ENCODE measurements at places on chromosomes 12 and 14. TPM values are rescaled to one million over a fixed set of nuclear protein-coding genes. Genes with fewer than 3 reads are reported as not detected.

DNA sequence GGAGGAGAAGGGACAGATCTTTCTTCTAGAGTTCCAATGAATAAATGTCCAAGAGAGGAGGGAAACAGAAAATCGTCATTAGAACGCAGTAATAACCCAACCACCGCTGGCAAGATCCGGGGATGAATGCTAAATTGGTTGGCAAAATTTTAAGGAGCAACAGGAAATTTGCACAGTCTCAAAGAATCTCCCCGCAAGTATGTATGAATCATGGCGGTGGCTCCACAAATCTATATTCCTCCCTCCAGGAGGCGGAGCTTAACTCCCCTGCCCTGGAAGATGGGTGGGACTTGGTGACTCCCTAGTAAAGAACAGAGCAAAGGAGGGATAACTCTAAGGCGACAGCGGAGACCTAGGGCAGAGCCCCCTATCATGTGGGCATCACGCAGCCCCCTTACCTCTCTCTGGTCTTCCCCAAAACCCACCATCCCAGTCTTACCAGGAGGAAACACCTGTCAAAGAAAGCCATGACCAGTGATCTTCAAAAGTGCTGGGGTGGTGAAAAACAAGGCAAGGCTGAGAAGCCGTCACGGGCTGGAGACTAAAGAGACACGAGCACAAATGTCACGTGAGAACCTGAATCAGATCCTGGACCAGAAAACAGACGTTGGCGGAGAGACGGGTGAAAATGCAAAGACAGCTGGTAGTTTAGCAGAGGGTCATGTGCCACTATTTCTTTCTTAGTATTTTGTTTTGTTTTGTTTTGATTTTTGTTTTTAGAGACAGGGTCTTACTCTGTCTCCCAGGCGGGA lies 125.8 kb downstream of the NCOR2 start:
- no peak for DNase-seq
- no peaks in the 10 kb centered on the region for H3K27me3 ChIP-seq
- no peak overlapping the region for H3K4me3 ChIP-seq
- peak overlapping the region; percentile 63 for H3K27ac ChIP-seq

DNA sequence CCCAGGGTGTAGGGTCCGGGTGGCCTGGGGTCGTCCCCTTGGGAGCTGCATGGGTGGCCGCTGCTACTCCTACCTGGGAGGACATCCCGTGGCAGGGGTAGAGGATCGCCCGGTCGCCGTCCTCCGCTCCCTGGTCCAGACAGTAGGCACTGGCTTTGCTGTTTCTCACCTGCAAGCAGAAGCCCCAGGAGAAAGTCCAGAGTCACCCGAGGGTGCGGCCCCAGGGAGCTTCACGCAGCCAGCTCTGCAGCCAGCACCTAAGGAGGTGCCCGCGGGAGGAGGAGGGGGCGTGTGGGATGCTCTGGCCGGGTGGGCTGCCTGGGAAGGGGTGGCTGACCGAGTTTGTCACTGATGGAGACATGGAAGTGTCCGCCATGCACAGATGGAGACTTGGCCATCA lies 54.8 kb downstream of the NOC4L start:
- no peak for DNase-seq
- no peaks in the 10 kb centered on the region for H3K36me3 ChIP-seq
- no peaks in the 10 kb centered on the region for H3K4me1 ChIP-seq
- H3K27me3 ChIP-seq, result peaks cover 15% of the 10 kb centered on the region
- no peak overlapping the region for H3K27ac ChIP-seq

DNA sequence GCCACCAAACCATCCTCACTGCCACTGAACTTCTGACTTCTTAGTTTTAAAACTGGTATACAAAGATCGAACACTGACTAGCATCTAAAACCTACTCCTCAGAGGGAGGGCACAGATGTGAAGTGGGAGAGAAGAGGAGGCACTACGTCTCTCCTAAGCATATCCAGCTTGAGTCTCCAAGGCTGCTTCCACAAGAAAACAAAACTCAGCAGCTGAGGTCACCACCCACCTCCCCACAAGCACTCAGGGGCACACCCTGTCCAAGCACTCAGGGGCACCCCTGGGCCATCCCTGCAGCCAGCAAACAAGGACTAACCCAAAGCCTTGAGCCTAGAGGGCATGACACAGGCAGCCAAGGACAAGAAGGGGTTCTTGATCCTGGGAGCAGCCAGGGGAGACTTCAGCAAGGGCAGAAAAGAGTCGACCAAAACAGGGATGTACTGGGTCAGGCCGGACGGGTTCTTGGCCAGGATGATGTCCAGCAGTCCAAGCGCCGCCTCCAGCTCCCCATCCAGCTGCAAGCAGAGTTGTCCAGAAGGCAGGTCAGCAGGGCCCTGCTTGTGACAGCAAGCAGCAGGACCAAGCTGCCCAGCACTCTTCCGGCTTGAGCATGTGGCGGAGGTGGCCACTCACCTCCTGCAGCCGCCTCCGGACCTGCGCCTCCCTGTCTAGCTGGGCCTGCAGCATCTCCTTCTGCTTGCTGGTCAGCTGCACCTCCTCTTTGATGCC lies 34.8 kb downstream of the GCN1 start:
- H3K27me3 ChIP-seq, result no peaks in the 10 kb centered on the region
- no peak overlapping the region for H3K4me3 ChIP-seq
- no peak for DNase-seq
- H3K36me3 ChIP-seq, result peaks cover 90% of the 10 kb centered on the region
- H3K4me1 ChIP-seq, result no peaks in the 10 kb centered on the region

DNA sequence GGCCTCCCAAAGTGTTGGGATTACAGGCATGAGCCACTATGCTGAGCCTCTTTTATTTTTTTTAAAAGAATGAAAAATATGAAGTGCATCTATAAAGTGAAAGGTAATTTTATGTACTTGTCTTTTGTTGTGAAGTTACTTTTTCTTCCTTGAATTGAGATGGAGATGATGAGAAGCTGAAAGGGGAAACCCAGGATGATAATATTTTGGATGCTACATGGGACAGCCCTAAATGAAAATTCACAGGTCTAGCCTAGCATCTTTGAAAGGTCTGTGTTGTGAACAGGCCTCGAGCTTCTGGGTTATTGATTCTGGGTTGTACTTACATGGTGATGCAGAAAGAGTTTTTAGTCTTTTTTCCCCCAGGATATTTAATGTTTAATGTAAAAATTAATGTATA lies 14.6 kb downstream of the DIP2B start:
- H3K27me3 ChIP-seq, result no peaks in the 10 kb centered on the region
- no peaks in the 10 kb centered on the region for H3K36me3 ChIP-seq
- DNase-seq, result no peak
- no peak overlapping the region for H3K27ac ChIP-seq
- no peak overlapping the region for H3K4me3 ChIP-seq
- peaks cover 66% of the 10 kb centered on the region for H3K4me1 ChIP-seq

DNA sequence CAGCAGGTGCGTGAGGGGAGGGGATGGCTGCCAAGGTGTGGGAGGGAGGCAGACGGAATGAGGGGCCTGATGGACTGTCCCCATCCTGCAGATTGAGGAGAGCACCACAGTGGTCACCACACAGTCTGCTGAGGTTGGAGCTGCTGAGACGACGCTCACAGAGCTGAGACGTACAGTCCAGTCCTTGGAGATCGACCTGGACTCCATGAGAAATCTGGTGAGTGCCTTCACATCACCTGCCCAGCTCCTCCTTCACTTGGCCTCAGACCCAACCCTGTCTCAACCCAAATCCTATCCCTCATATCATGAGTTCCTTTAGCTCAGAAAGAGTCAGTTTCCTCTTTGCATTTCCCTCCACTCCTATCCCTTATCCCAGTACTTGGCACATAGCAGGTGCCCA lies 2.7 kb downstream of the KRT18 start:
- no peak for DNase-seq
- H3K27ac ChIP-seq, result peak overlapping the region; percentile 87
- peaks cover 1% of the 10 kb centered on the region for H3K4me1 ChIP-seq

Gene RASAL1
- total RNA-seq, result 38.2 TPM

Data from transverse colon (tissue), 4 donors.